Upper lobe of left lung (tissue), 6 donors: ENCODE measurements at places on chromosomes 4 and X. TPM values are rescaled to one million over a fixed set of nuclear protein-coding genes. Genes with fewer than 3 reads are reported as not detected.

- DNase-seq, result no peak
Observed at GRCh38 chrX:14922437-14922836, 49.2 kb downstream of the MOSPD2 start.

The TASL gene
- 7.2 TPM for total RNA-seq

- DNase-seq, result no peak
Observed at GRCh38 chr4:8135666-8136065, 22.9 kb downstream of the ABLIM2 start.

DNA sequence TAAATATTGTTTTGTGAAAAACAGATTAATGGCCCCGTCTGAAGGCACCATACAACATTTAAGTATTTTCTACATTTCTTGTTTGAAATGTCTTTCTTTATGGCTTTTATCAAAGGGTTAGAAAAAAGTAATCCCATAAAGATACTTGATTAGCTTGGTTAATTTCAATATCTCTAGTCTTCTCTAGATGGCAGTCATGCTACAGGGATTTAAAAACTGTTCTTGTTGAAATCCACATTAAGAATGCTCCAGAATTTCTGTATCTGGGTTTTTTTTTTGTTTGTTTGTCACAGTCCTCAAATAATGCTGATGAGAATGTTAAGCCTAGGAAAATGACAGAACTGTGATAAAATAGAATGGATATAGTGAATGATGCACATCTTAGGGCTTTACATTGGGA, 109.0 kb upstream of the AADAT start:
- no peak for DNase-seq

- no peak for DNase-seq
Observed at GRCh38 chrX:123570011-123570590, 162.8 kb downstream of the THOC2 start.

DNA sequence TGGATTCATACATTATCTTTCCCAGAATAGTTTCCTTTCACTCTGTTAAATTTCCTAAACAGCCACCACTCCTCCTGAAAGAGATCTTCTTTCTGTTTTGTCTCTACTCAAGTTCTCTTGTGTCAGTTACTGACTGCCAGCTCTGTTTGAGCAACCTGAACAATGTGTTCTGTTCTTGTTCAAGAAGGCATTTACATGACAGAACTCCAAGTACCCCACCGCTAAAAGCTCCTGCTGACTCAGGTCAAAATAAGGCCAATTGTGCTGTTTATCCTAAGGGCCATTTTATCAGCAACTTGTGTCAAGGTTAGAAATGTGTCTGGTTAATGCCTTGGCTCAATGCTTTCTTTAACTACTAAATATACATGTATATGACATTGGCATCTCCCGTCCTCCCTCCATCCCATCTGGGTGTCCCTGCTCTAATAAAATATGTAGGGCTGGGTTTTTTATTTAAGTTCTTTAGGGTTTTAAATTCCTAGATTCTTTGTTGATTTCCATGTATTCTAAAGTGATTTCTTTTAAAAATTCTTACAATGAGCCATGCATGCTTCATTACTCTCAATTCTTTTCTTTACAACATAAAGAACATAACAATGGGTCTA, 144.3 kb upstream of the PAQR3 start:
- no peak for DNase-seq

DNA sequence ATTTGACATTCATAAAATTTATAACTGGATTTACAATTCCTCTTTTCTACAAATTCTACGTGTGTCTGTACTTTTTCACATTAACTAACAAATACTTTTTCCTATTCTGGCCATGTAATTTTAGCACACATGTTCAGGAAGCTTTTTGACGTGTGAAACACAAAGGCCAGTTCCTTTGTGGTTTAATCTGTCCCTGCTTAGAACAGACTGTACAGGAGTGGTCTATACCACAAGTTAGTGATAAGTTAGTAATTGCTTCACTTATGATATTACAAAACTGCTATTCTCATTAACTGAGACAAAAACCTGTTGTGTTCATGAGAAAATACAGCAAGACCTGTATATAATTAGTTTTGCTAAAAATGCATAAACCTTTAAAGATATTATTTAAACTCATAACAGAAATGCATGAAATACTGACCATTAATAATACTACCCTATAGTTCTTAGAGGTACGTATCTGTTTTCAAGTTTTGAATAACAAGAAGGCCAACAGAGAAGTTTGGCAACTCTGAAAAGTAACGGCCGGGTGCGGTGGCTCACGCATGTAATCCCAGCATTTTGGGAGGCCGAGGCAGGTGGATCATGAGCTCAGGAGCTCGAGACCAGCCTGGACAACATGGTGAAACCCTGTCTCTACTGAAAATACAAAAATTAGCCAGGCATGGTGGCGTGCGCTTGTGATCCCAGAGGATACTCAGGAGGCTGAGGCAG, 13.7 kb upstream of the AREG start:
- DNase-seq, result no peak

DNA sequence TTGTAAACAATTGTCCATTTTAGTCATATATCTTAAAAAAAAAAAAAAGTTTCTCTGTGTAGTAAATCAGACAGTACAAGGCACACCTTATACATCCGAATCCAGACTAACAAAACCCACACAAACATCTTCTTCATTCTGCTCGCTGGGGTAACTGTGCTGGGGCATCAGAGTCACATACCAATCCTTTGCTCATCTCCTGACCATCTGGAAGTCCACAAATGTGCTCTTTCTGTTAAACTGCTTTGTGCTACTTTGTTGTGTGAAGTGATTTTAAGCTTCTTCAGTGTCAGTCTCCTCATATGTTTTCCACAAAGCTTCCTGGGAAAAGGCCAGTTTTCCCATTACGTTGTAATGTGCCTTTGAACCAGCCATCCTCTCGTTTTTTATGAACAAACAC, 86.2 kb upstream of the CBR4 start:
- DNase-seq, result no peak

The REPS2 gene
- total RNA-seq, result 26.1 TPM

The ZAR1 gene
- 4.2 TPM for total RNA-seq

DNA sequence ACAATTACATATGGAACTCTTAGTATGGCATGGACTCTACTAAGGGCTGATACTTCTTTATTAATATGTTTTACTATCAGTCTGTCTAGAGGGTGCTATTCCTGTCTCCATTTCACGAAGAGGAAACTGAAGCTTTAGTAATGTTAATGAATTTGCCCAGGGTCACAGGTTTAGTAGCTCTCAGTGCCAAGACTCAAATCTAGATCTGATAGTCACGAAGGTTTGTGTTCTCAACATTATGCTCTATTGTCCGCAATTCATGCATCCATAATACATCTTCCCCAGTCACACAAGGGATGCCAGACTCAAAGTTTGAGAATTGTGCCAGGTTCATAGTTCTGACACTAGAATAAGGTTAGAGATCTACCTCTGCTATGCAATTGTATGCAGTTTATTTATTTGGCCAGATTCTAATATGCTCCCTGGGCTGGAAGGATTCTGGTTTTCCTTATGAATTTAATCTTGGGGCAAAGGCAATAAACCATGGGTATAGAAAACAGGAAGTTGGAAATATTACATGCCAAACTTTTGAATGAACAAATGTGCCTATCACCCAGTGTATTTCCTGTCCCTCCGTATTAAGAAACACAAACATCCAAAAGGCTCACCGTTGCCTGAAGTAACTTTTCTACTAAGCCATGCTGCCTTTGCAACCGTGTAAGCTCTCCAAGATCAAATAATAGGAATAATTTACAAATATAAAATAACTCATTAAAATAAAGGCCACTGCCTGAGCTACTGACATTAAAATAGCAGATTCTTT, 478.5 kb downstream of the INPP4B start:
- no peak for DNase-seq

GRCh38 chr4:6908432-6909112, 1.1 kb upstream of the TBC1D14 start:
- no peak for DNase-seq

- DNase-seq, result no peak
Observed at GRCh38 chrX:130887376-130887775, 15.6 kb downstream of the ENOX2 start.

The NXF2B gene
- total RNA-seq, result not detected

DNA sequence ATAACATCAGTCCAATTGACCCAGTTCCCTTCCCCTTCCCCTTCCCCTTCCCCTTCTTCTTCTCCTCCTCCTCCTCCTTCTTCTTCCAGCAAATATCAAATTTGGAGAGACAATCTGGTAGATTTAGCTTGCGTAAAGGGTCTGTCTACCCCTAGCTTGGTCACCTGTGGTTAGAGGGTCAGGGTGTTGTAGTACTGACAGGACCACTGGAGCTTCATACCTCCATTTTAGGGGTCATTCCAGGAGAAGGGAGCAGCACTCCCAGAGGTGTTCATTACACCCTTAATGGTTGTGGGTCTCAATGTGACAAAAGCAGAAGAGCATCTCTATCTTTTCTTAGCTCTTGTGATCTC, 3.7 kb upstream of the FGB start:
- DNase-seq, result no peak

The EPGN gene
- total RNA-seq, result 0.51 TPM

DNA sequence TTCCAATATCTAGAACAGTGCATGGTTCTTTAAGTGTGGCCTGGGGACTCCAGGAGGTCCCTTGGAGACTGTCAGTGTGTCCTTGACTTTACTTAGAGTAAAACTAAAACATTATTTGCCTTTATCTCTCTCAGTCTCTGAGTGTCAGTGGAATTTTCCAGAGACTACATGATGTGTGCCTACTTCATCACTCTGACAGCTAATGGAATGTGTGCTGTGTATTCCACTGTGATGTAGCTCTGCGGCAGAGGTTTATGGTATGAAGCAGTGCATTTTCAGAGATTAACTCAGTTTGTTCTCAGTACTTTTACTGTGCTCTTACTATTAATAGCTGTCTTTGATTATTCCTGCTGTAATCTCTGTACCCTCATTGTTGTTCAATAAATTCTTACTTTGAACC, 85.6 kb downstream of the MANBA start:
- no peak for DNase-seq

GRCh38 chrX:10516781-10517322, 103.5 kb downstream of the MID1 start:
- DNase-seq, result no peak

DNA sequence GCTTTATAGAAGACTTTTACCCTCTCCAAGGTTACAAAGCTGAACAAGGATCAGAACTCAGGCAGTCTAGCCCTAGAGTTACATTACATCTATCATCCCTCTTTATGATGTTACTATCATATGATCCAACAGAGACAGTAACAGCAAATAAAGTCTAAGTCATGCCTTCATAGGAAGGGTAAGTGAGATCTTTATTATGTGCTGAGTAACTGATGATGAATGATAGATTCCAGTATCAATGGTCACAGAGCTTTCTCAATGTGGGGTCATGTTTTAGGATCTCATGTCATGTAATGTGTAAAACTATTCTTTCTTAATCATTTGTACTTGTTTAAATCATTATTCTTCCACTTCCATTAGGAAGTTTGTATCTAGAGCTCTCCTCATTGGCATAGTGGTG, 22.8 kb downstream of the ELOVL6 start:
- DNase-seq, result no peak
